ENCODE measurements at places on chromosomes 7 and 10. TPM values are rescaled to one million over a fixed set of nuclear protein-coding genes. Genes with fewer than 3 reads are reported as not detected.

- no peak overlapping the region for H3K4me3 ChIP-seq
- no peaks in the 10 kb centered on the region for H3K4me1 ChIP-seq
- H3K27me3 ChIP-seq, result no peaks in the 10 kb centered on the region
- H3K36me3 ChIP-seq, result no peaks in the 10 kb centered on the region
- no peak for DNase-seq
Measured at GRCh38 chr10:49161411-49161997, 26.7 kb downstream of the TMEM273 start.

DNA sequence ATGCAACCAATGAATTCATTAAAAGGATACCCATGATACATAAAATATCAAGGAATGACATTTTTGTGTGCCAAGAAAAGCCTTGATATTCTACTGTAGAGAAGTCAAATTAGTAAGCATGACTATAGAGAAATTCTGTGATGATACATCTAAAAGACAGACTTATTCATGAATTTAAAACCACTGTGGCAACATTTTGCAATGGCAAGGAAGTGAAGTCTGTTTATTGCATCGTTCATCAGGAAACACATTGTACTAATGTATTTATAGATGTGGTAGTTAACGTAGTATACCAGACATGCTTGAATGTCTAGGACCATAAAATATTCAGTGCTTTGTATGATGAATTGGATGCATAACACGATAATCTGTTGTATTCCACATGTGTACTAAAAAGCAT is 9.3 kb upstream of the CLEC5A start:
- H3K4me1 ChIP-seq, result no peaks in the 10 kb centered on the region
- DNase-seq, result no peak
- no peak overlapping the region for H3K4me3 ChIP-seq
- H3K27ac ChIP-seq, result no peak overlapping the region

GRCh38 chr10:114584419-114584818 is 73.7 kb downstream of the ABLIM1 start:
- no peaks in the 10 kb centered on the region for H3K27me3 ChIP-seq
- H3K36me3 ChIP-seq, result no peaks in the 10 kb centered on the region
- H3K4me3 ChIP-seq, result no peak overlapping the region
- DNase-seq, result no peak

DNA sequence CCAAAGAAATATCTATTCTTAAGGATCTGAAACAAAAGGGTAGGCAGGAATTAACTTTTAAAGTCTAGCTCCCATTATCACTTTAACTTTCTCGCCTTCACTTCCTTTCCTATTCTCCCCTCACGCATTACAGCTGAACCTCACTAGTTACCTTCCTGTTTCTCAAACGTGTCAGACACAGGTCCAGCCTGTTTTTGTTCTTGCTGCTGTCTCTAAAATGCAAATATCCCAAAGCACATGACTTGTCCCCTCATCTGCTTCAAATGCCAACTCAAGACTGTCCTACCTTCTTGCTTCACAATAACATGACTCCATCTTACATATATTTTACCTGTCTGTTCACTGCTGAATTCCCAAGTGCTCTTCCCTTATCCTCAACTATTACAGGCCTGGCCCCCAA is 17.6 kb downstream of the ZDHHC6 start:
- H3K27ac ChIP-seq, result no peak overlapping the region
- no peak for DNase-seq
- H3K27me3 ChIP-seq, result no peaks in the 10 kb centered on the region

The ASB4 gene
- total RNA-seq, result 2.3 TPM
